ENCODE measurements at places on chromosomes 4 and X. TPM values are rescaled to one million over a fixed set of nuclear protein-coding genes. Genes with fewer than 3 reads are reported as not detected.

Gene MXRA5
- total RNA-seq, result 10.4 TPM

Gene ADH7
- not detected for total RNA-seq

Gene FAM53A
- total RNA-seq, result 3.1 TPM

Gene ARHGAP6
- 0.37 TPM for total RNA-seq

Gene SYTL4
- 8.8 TPM for total RNA-seq

Gene MAGEC1
- total RNA-seq, result not detected

Gene PUDP
- 30.9 TPM for total RNA-seq

Gene MMRN1
- total RNA-seq, result not detected

Gene TMEM35A
- 3.8 TPM for total RNA-seq

Gene BTC
- not detected for total RNA-seq

Gene ZNF711
- not detected for total RNA-seq

Gene FGF13
- total RNA-seq, result not detected

Gene USP11
- 61.6 TPM for total RNA-seq

Gene NOCT
- 20.6 TPM for total RNA-seq

Gene KLF8
- total RNA-seq, result 0.09 TPM

Measured in HFFc6 (cell line).